ENCODE measurements at places on chromosomes 16 and 17. TPM values are rescaled to one million over a fixed set of nuclear protein-coding genes. Genes with fewer than 3 reads are reported as not detected.

GRN gene
- 241 TPM for total RNA-seq

TIGD7 gene
- 1.9 TPM for total RNA-seq

CFDP1 gene
- 108 TPM for total RNA-seq

C1QTNF1 gene
- total RNA-seq, result 42.1 TPM

TMEM204 gene
- 5.0 TPM for total RNA-seq

LGALS9B gene
- not detected for total RNA-seq

FAM234A gene
- 49.5 TPM for total RNA-seq

TP53TG3B gene
- not detected for total RNA-seq

KRTAP4-5 gene
- total RNA-seq, result not detected

PPP1R27 gene
- total RNA-seq, result not detected

TRIM72 gene
- total RNA-seq, result not detected

ATP2A3 gene
- total RNA-seq, result 2.3 TPM

CASKIN1 gene
- 0.18 TPM for total RNA-seq

CXCL16 gene
- total RNA-seq, result 2.6 TPM

SMPD3 gene
- not detected for total RNA-seq

TRPV3 gene
- 1.9 TPM for total RNA-seq

KRT40 gene
- total RNA-seq, result not detected

CLUH gene
- total RNA-seq, result 39.1 TPM

KCNAB3 gene
- total RNA-seq, result not detected

ZFP3 gene
- total RNA-seq, result 1.4 TPM

MYCBPAP gene
- 1.7 TPM for total RNA-seq

KAT8 gene
- total RNA-seq, result 31.5 TPM

DCAKD gene
- total RNA-seq, result 22.2 TPM

KCNG4 gene
- total RNA-seq, result not detected

RHBDL1 gene
- total RNA-seq, result 1.6 TPM

FOXC2 gene
- not detected for total RNA-seq

SLC52A1 gene
- 0.25 TPM for total RNA-seq

Data from fibroblast of the aortic adventitia (primary cell).